ENCODE measurements at places on chromosomes 5 and 9. TPM values are rescaled to one million over a fixed set of nuclear protein-coding genes. Genes with fewer than 3 reads are reported as not detected.

The TOR2A gene
- total RNA-seq: 18.4 TPM

- peaks cover 17% of the 10 kb centered on the region for H3K4me1 ChIP-seq
- H3K36me3 ChIP-seq: no peaks in the 10 kb centered on the region
- H3K27me3 ChIP-seq: no peaks in the 10 kb centered on the region
- H3K27ac ChIP-seq: no peak within 1 kb of the TSS
These were observed at the start of gene GALNT12 for GRCh38 chr9:98807070-98807813. Gene GALNT12, plus strand, starts transcription at chr9:98807670. Its CDS starts 29 bp downstream, at chr9:98807699.

GRCh38 chr5:115372146-115372545 lies 75.7 kb upstream of the CCDC112 start:
- DNase-seq: no peak
- H3K4me1 ChIP-seq: no peaks in the 10 kb centered on the region

DNA sequence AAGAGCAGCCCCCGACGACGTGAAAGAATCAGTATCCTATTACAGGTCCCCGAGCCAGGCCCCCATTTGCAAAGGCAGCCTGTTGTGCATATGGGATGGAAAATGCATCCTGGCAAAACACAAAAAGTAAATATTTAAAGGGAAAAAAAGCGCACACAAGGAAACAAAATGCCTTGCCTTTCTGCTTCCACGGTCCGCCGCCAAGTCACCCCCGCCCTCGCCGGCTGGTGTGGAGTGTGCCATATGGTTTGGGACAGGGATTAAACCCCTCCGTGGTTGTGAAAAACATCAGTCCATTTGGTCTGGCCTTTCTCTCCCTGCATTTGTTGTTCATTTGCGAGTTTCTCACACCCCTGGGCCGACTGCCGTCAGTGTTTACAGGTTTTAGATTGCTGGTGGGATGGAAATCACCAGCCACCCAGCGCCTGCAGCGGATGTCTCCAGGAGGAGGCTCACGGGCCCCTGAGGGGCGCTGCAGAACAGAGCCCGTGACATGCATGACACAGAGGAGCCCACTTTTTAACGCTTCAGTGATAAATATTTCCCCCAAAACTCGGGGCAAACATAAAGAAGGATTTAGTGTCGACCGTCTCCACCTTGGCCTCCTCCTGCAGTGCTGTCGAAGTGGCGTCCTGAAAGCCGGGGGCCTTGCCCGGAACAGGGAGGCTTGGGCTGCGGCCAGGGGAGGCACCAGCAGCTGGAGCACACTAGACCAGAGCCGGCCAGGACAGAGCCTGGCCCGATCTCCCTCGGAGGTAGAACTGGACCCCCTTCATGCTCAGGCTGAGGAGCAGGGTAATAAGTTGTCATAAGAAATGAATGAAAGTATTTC lies 161.5 kb downstream of the HSD17B3 start:
- H3K36me3 ChIP-seq: no peaks in the 10 kb centered on the region
- no peaks in the 10 kb centered on the region for H3K27me3 ChIP-seq
- H3K4me1 ChIP-seq: no peaks in the 10 kb centered on the region
- DNase-seq: no peak
- no peak overlapping the region for H3K4me3 ChIP-seq

DNA sequence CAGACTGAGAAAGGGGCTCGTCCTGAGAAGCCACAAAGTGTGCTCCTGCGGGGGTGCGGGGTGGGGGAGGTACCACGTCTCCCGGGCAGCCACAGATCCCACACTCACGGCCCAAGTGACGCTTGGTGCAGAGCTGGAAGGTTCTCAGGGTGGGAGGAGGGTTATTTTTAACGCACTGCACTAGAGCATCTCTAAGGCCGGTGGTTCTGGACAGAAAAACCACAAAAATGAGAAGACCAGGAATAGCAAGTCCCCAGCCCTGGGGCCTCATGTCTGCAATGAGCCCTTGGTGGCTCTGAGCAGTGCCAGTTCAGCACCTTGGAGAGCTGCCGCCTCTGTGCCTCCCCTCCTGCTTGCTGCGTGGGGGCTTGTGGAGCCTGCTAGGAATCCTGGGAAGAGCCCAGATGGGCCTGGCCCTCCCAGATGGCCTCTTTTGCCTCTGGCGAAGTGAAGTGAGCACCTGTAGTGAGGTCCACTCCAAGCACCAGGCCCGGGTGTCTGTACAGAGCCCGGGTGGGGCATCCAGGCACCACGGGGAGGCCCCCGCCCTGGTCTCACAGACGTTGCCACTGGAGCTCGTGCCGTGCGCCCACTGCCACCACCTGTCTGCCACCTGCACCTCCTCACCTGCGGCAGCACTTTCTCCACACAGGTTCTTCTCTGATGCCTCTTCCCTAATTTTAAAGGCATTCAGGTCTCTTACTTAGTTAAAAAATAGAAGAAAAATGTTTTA lies 48.9 kb upstream of the CACNA1B start:
- no peak overlapping the region for H3K4me3 ChIP-seq
- no peaks in the 10 kb centered on the region for H3K27me3 ChIP-seq
- H3K4me1 ChIP-seq: no peaks in the 10 kb centered on the region
- no peak for DNase-seq
- H3K36me3 ChIP-seq: peaks cover 32% of the 10 kb centered on the region
